Fibroblast of the conjunctiva (primary cell): ENCODE measurements at places on chromosomes 7 and 10.

DNA sequence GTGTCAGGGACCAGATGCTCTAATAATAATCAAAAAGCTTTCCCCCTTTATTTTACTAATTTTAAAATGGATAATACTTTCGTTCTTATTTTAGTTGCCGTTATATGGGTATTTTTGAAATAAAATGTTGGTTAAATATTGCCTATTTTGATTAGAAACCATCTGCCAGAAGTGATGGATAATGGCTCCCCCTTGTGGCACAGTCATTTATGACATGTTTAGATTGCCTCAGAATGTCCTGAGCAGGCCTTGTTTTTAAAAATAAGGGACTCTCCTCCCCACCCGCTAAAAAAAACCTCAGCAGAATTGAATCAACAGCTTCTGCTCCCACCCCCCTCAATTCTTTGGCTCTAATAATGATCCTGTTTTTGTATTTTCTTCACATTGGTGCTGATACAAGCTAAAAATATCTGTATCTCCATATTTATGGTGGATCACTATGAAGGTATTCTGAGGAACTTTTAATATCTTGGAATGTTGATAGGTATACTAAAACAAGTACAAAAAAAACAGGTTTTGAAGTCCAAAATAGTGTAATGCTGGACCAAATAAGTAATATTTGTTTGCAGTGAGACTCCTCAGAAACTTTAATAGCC, 38.8 kb downstream of the TMEM60 start:
- DNase-seq, result peak; percentile 63

DNA sequence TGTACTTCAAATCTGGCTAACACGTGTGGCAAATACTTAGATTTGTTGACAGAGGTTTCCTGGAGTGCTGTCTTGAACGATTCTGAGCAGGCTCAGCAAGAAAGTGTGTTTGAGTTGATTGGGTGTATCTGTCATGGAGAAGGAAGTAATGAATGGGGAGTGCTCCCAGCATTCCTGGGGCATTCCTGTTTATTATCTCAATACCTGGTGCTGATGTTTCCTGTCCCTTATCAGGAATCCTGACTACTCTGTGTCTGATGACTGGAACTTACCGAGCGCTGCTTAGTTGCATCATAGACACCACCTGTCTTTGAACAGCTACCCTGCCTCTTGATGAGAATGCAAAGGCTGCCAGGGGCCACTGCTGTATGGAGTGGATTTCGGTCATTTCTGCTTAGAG, 41.0 kb upstream of the TMEM248 start:
- DNase-seq, result no peak

DNA sequence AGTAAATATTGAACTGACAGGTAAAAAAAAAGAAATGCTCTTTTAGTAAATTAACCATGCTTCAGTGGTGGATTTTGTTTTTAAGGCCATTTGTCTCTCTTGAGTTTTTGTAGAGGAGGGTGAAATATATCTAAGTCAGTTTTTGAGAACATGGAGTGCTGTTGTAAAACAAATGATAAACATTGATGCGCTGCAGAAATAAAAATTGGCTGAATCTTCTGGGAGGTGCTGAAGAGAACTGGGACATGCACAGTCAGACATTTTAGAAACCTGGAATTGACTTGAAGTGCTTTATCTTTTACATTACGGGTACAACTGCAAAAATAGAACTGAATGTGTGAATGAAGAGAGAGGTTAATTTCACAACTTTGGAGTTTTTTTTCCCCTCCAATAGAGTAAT, 203.0 kb upstream of the HDAC9 start:
- DNase-seq, result no peak

DNA sequence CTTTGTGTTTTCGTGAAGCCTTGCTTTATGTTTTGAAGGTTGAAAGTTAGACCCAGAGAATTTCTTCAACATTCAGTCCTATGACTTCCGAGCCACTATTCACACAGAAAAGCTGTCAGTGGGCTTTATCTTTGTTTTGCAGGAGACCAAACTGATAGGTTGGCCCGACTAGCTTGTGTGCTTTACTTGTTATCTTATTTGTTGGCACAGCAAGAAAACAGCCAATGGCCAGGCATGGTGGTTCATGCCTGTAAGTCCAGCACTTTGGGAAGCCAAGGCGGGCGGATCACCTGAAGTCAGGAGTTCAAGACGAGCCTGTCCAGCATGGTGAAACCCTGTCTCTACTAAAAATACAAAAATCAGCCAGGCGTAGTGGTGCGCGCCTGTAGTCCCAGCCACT, 16.0 kb upstream of the GDI2 start:
- DNase-seq, result no peak

GRCh38 chr7:126720232-126720631, 532.5 kb downstream of the GRM8 start:
- DNase-seq, result no peak

DNA sequence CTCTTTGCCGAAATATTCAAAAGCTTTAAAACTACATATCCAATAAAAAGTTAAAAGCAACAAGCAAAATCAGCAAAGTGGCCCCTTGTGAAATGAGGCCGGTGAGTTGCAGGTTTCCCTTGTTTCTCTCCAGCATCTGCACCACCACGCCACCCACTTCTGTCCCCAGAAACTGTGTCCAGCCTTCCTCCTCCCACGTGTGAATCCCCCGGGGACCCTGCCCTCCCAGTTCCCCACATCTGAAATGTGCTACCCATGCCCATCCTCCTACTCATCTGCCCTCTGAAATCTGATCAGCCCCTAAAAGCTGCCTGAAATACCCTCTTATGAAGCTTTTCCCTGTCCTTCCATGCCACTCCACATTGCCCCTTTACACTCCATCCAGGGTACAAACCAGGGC, 3.8 kb downstream of the ALOX5 start:
- DNase-seq, result no peak

DNA sequence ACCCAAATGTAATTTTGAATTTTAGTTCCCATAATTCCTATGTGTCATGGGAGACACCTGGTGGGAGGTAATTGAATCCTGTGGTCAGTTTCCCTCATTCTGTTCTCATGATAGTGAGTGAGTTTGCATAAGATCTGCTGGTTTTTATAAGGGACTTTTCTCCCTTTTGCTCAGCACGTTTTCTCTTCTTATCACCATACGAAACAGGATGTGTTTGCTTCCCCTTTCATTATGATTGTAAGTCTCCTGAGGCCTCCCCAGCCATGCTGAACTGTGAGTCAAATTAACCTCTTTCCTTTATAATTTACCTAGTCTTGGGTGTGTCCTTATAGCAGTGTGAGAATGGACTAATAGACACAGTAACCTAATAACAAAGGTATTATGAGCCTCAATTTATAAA, 36.1 kb upstream of the ZNF736 start:
- no peak for DNase-seq

- DNase-seq, result no peak
These were observed 354.3 kb downstream of the KCNMA1 start for GRCh38 chr10:77283326-77283725.

- no peak for DNase-seq
These were observed 37.2 kb downstream of the CLEC2L start for GRCh38 chr7:139560678-139561077.

GRCh38 chr10:30637881-30638467, 8.4 kb upstream of the LYZL2 start:
- peak; percentile 80 for DNase-seq

GRCh38 chr7:151690606-151691005, 170.9 kb upstream of the RHEB start:
- DNase-seq, result no peak

DNA sequence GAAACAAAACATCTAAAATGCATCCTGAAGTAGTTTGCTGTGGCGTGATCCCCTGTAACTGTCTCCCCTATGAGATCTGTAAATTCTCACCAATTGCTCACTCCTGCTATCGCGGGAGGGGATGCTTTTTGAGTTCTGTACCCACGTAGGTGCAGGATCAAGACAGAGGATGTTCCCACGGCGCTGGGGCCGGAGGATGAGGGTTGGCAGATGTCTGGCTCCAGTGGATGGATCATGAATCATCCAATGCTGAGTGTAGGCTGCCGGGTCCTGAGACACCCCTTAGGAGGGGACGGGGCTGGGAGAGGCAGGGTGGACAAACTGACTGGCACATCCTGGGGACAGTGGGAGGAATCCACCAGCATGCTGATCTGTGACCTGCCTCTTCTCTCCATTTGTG, 224.4 kb downstream of the USP6NL start:
- no peak for DNase-seq

DNA sequence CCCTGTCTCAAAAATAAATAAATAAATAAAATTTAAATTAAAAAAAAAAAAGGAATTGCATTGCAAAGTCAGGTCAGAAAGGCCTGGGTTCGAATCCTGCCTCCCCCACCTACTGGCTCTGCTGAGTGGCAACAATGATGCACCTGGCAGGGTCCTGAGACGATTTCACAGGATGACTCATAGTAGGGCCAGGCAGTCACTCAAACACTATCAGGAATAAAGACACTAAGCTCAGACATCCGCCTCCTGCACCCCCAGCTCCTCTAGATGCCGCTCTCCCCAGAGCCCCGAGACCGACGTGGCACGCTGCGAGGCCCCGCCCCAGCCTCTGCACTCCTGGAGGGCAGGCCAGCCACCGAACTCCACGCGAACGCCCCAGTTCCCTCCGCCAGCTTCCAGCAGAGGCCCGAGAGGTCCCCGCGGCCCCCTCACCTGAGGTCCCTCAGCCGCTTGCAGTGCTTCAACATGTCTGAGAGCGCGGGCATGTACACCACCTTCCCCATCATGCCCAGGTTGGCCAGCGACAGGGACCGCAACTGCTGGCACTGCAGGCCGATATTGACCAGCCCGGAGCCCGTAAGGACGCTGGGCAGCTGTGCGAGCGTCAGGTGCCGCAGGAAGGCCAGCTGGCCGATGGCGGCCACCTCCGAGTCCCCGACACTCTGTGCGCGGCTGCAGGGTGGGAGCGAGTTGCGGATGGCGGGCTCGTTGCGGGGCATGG, 76.6 kb upstream of the TNRC18 start:
- DNase-seq, result no peak

DNA sequence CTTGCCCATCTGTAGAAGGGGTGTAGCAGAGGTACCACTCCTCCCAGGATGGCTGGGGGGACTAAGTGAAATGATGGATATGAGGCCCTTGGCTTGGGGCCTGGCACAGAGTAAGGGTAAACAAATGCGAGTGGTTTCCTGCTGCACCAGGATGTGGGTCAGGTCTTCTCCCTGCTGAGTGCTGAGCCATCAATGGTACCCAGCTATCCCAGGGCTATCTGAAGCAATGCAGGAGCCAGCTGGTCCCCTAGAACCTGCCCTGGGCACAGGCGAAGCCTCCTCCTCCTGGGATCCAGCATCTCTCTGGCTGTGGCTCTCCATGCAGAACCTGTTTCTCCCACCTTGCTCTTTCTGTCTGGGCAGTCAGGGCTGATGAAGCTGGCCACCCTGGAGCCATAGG, 20.9 kb upstream of the GOLGA7B start:
- no peak for DNase-seq

GRCh38 chr10:98302741-98303365, 34.9 kb upstream of the LOXL4 start:
- no peak for DNase-seq

GRCh38 chr7:20157456-20157855, 59.7 kb downstream of the MACC1 start:
- no peak for DNase-seq

GRCh38 chr7:92485974-92486373, 8.2 kb upstream of the ERVW-1 start:
- no peak for DNase-seq

GRCh38 chr7:148173369-148173768, 417.2 kb upstream of the C7orf33 start:
- DNase-seq, result no peak

DNA sequence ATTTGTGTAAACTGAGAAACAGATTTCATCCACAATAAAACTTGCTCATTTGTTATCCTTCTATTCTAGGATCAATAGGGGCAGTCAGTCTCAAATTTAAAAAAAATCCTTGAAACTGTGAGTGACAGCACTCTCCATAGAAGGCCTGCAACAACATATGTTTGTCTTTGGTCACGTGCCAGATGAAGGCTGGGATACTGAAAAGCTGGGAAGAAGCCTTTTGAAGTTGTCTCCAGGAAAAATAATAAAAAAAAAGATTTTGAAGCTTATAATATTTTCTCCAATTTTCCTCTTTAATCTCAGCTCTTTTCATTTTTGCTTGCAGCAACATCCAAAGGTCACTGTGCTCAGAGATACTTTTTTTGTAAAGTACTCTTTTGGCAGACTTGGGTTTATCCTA, 128.6 kb upstream of the SLC26A5 start:
- DNase-seq, result no peak

DNA sequence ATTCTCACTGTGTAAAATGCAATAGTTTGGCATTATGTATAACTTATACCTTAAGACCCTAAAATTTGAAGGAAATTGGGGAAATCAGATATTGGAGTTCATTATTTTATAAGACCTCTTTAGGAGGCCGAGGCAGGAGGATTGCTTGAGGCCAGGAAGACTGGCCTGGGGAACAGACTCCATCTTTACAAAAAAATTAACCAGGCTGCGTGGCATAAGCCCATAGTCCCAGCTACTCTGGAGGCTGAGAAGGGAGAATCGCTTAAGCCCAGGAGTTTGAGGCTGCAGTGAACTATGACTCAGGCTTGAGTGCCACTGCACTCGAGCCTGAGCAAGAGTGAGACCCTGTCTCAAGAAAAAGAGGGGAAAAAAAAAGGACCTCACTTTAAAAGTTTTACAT, 14.0 kb upstream of the PBLD start:
- no peak for DNase-seq

GRCh38 chr7:112056409-112056808, 149.8 kb downstream of the DOCK4 start:
- DNase-seq, result no peak

GRCh38 chr10:117674646-117675045, 132.1 kb downstream of the EMX2 start:
- no peak for DNase-seq

DNA sequence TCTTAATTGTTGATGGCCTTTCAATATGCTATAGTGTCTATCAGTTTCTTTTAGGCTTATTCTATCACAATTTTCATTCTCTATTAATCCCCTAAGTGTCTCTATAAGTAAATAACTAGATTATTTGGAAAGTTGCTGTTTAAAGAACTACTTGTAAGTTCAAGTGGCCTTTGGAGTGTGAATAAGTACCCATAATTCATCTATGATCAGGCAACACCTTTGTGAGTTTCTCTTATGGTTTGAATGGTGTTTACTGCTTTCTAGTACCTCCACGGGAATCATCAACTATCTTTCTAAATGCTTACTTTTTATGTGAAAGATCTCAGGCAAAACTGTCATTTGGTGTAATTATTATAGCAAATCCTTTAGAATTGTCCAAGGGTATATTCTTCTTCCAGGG, 166.7 kb downstream of the POU6F2 start:
- no peak for DNase-seq

GRCh38 chr7:131238347-131238931, 89.2 kb upstream of the MKLN1 start:
- DNase-seq, result no peak
